Fibroblast of gingiva (primary cell): ENCODE measurements at places on chromosomes 4 and X.

DNA sequence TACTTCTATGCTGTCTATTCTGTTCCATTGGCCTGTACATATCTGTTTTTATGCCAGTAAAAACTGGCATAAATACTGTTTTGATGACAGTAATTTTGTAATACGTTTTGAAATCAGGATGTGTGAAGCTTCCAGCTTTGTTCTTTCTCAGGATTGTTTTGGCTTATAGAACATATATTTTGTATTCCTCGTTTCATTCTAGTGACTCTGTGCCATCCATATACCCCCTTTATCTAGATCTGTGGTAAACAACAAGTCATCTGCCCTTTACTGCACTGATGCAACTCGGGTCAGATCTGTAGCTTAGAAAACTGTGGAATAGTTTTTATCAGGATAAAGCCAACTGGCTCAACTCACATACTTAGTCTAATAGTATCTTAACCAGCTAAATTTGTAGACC, 233.7 kb downstream of the PRDM5 start:
- peak; percentile 4 for DNase-seq

DNA sequence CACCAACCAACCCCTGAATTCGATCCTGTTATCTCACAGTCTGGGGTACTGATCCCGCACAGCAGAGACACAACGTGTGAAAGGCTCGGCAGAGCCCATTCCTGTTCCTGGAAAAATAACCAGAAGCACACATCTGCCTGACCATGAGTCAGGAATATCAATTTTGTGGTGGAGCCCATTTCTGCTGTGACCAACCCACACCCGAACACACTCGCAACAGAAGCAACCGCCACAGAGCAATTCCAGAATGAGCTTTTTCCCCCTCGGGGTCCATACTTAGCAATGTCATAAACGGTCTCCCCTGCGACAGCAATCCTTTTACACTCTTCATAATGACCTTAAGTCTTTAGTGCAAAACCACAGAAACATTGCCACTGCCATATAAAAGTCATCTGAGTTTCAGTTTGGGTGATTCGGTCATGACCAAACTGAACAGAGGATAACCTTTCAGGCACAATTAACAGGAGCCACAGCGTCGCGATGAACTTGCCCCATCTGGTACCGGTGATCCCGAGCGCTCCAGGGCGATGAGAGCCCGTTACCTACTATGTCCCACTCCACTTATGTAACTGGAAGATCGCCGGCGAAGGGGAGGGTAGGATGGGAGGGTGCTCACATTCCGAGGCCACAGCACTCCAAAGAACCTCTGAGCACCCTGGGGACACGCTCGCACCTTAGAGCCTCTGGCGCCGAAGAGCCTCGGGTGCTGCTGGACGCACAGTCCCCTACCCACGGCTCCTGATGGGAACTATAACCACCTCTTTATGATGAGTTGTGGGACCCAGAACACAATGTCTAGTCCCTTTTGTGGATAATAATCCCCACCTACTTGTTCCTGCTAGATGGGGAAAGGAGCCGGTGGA, 1.1 kb downstream of the MECP2 start:
- DNase-seq, result peak; percentile 13

- DNase-seq, result no peak
Measured at GRCh38 chr4:152501846-152502536, 33.9 kb downstream of the FBXW7 start.

DNA sequence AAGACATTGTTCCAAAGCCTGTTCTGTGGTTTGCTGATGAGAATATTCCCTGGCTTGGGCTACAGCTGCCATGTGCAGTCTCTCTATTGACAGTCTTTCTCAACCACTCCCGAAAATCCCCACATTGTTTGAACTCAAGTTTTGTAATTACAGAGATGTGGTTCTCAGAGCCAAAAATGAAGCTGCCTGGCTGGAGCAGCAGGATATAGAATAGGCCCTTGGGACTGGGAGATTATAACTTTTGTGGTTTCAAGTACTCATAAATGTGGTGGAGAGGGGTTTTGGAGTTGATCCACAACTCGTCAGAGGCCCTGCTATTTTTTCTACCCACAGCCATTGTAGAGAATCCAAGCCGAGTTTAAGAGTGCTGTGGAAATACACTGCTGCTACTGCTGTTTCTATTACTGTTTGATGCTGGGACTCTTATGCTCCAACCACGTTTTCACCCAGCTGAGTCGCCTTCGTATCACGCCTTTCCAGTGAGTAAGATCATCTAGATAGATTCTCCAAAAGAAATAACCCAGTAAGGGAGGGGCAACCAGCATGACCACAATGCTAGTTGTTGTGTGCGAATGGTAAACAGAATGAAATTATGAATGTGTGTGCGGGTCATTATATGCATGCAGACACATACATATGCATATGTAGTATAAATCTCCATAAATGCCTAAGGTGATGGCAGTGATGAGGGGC, 57.1 kb upstream of the ATXN3L start:
- DNase-seq, result peak; percentile 97

- no peak for DNase-seq
Measured at GRCh38 chrX:153488231-153488914, 6.4 kb upstream of the BGN start.

GRCh38 chr4:183443655-183444213, 702 bp upstream of the CDKN2AIP start:
- no peak for DNase-seq

DNA sequence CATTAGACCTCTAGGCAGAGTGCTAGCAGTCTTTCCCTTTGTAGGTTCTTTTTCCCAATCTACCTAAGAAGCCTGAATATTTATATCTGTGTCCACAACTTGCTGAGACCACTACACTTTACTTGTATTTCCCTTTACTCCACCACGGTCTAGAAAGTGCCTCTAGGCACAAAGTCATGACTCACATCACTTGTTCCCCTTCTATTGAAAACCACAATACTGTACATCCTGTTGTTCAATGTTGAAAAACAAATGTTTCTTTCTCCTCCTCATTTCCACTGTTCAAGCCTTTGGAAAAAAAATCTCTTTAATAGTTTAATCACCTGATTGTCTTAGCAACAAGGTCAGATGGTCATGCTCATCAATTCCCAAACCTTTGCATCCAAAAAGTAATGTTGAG, 326.7 kb downstream of the GUCY2F start:
- no peak for DNase-seq

GRCh38 chr4:6857009-6857882, 52.4 kb upstream of the TBC1D14 start:
- DNase-seq, result peak; percentile 77

DNA sequence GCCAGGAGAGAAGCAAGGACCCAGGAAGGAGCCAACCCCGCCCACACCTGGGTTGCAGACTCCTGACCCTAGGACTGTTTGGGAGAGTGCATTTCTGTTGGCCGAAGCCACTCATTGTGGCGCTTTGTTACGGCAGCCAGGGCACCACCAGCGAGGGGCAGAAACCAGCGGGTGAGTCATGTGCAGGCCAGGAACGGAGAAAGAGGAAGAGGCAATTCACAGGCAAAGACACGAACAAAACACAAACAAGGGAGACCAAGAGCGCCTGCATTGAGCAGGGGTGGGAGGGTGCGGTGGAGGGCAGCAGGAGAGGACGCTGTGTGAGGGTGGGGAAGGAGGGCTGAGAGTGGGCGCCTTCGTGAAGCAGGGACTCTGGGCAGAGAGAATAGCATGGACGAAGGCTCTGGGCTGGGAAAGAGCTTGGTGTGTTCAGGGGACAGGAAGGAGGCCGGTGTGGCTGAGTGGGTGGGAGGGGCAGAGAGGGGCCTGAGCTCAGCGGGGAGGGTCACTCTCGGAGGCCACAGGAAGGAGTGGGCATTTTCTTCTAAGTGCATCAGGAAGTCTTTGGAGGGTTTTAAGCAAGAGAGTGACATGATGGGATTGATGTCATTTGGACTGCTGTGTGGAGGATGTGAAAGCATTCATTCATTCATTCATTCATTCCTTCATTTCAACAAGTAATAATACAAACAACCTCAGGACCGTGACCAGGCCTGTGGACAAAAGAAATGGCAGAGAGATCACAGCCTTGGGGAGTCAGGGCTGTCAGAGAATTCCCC, 12.2 kb upstream of the WFS1 start:
- no peak for DNase-seq

- no peak for DNase-seq
Measured at GRCh38 chrX:48511560-48511959, 2.8 kb downstream of the PORCN start.
